H54 (cell line): ENCODE measurements at places on chromosomes 12 and 14.

DNA sequence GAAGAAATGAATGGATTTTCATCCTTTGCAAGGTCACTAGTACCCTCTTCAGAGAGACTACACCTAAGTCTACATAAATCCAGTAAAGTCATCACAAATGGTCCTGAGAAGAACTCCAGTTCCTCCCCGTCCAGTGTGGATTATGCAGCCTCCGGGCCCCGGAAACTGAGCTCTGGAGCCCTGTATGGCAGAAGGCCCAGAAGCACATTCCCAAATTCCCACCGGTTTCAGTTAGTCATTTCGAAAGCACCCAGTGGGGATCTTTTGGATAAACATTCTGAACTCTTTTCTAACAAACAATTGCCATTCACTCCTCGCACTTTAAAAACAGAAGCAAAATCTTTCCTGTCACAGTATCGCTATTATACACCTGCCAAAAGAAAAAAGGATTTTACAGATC is 40.8 kb downstream of the SPATA7 start:
- no peak for DNase-seq

DNA sequence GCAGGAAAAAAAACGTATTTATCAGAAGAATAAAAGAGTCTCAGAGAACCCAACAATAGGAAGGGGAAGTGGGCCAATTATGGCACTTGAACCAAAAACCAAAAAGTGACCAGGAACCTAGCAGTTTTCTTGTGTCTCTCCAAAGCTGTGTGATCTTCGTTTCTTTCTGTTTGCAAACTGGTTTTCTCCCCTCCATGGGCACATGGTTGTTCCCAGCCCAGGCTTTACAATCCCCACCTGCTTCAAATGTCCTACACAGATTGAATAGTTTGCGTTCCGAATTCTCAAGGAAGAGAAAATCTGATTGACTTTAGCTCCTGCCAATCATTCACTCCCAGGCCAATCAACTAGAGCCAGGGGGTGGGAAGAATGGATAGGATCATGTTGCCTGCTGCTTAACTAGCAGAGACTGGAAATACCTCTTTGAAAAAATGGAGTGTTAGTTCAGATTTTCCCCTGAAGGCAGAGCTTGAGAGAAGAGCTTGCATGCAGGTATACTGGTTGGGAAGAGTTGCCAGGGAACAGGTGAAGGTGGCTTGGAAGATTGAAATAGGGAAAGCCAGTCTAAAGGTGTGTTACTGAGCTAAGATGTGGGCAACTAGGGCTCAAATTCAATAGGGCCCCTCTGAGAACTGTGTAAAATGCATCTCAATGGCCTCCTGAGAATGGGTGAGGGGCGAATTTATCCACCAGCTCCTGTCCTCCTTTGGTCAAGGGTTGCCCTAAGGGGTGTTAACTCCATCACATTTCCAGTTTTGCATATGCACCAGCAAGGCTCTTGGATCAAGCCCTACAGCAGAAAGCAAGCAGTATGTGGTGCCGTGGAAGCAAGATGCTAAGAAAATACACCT is 106.4 kb upstream of the SRRM4 start:
- no peak for DNase-seq

DNA sequence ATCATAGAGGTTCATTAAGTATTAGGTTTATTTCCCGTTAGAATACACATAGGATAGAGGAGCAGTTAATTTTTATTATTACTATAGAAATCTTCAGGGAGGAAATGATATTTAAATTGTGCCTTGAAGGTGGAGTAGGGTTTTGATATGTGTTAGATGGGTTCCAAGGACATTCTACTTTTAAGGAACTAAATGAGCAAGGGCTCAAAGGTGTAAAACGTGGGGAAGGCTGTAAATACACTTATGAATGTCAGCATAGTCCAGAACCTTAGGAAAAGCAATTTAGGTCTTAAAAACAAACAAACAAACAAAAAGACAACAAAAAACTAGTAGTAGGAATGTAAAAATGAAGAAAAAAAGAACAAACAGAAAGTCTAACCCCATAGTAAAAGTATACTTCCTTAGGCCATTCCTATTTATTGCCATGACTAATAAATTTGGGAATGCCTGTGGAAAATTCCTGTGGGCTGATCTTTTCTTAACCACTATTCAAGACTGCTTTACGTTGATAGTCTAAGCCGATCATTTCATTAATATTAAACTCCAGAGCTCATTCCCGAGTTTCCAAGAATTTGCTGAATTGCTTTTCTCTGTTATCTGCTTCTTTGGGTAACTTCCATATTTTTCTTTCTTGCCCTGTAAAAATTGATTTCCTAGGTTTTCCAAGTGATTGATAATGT is 180.3 kb downstream of the RAD51B start:
- peak; percentile 12 for DNase-seq

DNA sequence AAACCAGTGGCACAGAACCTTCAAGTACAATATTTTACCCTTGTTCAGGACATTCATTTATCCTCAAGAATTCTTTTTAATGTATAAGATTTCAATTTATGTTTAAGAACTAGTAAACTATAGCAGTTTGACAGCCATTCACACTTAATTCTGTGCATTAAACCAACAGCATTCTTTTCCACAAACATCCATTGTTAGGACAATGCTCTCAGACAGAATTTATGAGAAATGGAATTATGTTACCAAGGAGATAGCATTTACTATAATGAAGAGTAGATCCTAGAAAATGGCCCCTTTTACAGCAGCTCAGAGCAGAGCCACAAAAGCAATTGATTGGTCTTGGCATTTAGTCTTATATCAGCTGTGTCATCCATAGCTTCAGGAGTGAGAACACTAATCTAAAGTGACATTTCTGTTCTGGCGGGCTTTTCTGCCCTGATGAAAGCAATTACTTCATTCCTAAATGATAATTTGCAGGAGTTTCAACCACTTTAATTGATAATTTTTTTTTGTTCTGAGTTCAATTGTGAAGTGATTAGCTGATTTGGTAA is 268.9 kb downstream of the NPAS3 start:
- no peak for DNase-seq

DNA sequence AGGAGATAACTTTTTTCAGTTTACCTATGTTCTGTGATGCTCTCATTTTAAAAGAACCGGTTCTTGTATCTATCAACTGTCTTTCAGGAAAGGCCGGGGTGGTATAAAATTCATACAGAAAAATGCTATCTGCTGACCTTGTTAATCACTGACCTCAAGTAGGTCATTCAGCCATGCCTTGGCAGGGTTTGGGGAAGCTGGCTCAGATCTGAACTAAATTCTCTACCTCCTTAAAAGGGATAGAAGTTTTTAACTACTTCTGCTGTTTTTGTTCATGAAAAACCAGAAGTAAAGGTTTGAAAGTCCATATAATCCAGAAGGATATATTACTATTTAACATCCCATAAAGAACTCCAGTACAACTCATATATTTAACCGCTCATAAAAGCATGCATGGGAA is 10.1 kb downstream of the MYRFL start:
- DNase-seq: no peak

GRCh38 chr12:5523396-5524115 is 91.6 kb downstream of the NTF3 start:
- no peak for DNase-seq

GRCh38 chr12:2097617-2098016 is 44.8 kb downstream of the CACNA1C start:
- no peak for DNase-seq
